ENCODE measurements at places on chromosomes 5 and 9.

- no peak for DNase-seq
Measured at GRCh38 chr9:5569409-5569808, 59.1 kb downstream of the PDCD1LG2 start.

- DNase-seq: peak; percentile 85
Measured at GRCh38 chr5:131796793-131797693, at the start of gene FNIP1. FNIP1 (minus strand) TSS chr5:131797017; CDS start chr5:131796921, 96 bp downstream.

DNA sequence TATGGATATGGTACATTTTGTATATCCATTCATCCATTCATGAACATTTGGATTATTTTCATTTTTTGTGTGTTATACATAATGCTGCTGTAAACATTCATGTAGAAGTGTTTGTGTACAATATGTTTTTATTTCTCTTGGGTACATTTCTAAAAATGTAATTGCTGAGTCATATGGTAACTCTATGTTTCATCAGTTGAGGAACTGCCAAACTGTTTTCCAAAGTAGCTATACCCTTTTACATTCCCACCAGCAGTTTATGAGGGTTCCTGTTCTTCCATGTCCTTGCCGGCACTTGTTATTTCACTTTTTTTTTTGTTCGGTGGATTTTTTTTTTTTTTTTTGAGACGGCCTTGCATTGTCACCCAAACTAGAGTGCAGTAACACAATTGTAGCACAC is 54.0 kb upstream of the MCCC2 start:
- DNase-seq: no peak

GRCh38 chr9:107465467-107466451 is 23.8 kb downstream of the KLF4 start:
- no peak for DNase-seq

DNA sequence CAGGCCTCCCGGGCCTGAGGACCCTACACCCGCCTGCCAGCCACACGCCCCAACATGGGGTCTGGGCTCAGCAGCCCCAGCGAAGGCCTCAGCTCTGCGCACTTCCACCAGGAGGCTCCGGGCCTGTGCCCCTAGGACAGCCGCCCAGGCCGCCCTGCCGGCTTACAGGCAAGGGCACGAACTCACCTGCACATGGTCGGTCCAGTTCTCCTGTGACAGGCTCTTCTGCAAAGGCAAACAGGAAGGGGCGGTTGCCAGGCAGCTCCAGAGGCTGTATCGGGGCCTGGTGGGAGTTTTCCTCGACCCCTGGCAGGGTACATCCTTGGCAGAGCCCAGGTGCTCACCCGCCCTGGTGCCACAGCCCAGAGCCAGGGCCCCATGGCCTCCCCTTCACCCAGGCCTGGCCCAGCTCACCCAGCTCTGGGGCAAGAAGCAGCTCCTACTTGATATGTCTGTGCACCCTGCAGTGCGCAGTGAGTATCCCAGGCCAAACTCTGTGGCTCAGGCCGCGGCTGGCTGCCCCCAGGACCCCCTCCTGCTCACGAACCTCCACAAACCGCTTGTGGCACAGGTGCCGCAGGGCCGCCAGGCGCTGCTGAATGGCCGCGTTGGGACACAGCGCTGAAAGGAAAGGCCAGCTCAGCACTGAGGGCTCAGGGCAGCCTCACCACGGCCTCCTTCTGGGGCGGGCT is 52.2 kb upstream of the NRARP start:
- DNase-seq: no peak

Measured in NCI-H2107 (cell line).